ENCODE measurements at places on chromosomes 2 and 18. TPM values are rescaled to one million over a fixed set of nuclear protein-coding genes. Genes with fewer than 3 reads are reported as not detected.

Gene CROCC2
- not detected for total RNA-seq

Gene TCF7L1
- total RNA-seq = 2.3 TPM

Gene CAVIN2
- 2.5 TPM for total RNA-seq

Gene HAAO
- 0.73 TPM for total RNA-seq

Gene CD302
- 1.5 TPM for total RNA-seq

Gene CTLA4
- not detected for total RNA-seq

Gene VWC2L
- not detected for total RNA-seq

Gene NABP1
- total RNA-seq = 46.5 TPM

Gene KRTCAP3
- 62.9 TPM for total RNA-seq

Gene C2orf81
- total RNA-seq = 9.8 TPM

Gene CYRIA
- 3.9 TPM for total RNA-seq

Gene CCDC142
- 16.8 TPM for total RNA-seq

Gene AMER3
- total RNA-seq = not detected

Gene B3GNT2
- total RNA-seq = 30.8 TPM

Gene CD28
- not detected for total RNA-seq

Gene KCNS3
- 28.8 TPM for total RNA-seq

Gene MYCN
- not detected for total RNA-seq

Gene CYS1
- 0.43 TPM for total RNA-seq

Gene PMAIP1
- total RNA-seq = 16.5 TPM

Gene ARL6IP6
- 24.5 TPM for total RNA-seq

Gene CHRND
- not detected for total RNA-seq

Gene UGT1A3
- total RNA-seq = 67.1 TPM

Gene CHN1
- 14.0 TPM for total RNA-seq

Gene GPR55
- not detected for total RNA-seq

Gene DRC1
- total RNA-seq = 4.7 TPM

Gene CIB4
- total RNA-seq = not detected

Gene PLB1
- total RNA-seq = 1.7 TPM

Gene SP5
- 7.3 TPM for total RNA-seq

Gene INO80C
- total RNA-seq = 23.9 TPM

Gene LONRF2
- total RNA-seq = not detected

Gene MAP2
- total RNA-seq = 71.1 TPM

Gene ASB18
- not detected for total RNA-seq

Gene GLI2
- total RNA-seq = 11.6 TPM

Gene GRHL1
- total RNA-seq = 10.6 TPM

Gene AQP12A
- total RNA-seq = not detected

Gene ZNF142
- total RNA-seq = 23.7 TPM

Gene CHST10
- not detected for total RNA-seq

Gene UCN
- total RNA-seq = 2.8 TPM
